ENCODE measurements at places on chromosomes 6 and 20.

DNA sequence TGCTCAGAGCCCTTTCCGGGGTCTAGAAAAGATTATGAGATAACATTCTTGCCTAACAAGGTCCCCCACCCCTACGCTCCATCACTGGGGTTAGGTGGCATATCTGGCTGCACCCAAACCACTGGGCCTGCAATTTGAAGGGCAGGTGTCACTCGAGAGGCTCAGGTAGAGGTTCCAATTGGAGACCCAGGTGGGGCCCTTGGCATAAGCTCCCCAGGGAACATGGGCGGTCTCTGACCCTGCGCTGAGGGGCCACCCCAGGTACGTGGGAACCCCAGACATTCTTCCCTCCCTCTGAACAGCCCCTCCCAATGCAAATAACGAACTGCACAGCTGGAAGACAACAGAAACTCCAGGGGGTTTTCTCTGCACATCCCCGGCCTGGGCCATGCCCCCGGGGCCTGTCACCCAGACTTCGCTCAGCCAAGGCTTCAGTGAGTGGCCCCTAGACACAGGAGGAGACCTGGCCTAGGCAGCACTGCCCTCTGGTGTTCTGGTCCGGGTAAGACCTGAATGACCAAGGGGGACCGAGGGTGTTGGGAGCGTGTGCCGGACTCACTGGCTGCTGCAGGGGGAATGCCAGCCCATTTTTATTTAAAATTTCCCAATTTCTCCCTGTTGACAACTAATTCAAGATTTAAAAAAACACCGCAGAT is 47.5 kb downstream of the DSTN start:
- DNase-seq = no peak

DNA sequence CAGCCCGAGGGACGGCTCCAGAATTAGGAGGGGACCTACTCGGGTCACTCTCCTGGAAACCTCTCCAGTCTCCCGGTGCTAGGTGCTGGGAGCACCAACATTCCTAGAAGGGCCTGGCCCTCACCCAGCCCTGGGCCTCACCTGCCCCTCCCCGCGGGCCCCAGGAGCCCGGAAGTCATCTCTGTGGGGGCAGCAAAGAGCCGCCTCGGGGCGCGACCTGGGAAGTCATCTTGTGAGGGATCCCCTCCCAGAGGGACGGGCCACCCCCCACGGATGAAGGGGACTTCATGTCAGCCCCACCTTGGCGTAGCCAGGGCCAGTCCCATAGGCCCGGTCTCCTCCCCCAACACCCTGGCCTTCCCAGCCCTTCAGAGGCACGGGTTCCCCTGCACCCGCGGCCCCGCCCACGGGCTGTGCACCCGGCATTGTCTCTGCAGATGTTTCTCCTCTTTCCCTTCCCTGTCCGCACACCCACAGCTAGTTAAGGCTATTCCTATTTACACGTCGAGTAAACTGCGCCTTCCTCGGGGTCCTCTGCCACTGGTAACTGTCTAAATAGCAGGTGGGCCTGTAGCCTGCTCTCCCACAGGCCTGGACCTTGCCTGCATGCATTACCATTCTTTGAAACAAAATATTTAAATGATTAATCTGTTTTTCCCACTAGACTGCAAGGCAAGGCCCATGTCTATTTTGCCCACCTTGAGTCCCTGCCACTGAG is 896 bp upstream of the RNASET2 start:
- no peak for DNase-seq

GRCh38 chr20:62480318-62480717 is 4.5 kb upstream of the GATA5 start:
- no peak for DNase-seq

GRCh38 chr6:122752459-122752858 is 27.1 kb upstream of the FABP7 start:
- DNase-seq = no peak

GRCh38 chr6:89346433-89346832 is 6.1 kb downstream of the UBE2J1 start:
- no peak for DNase-seq

DNA sequence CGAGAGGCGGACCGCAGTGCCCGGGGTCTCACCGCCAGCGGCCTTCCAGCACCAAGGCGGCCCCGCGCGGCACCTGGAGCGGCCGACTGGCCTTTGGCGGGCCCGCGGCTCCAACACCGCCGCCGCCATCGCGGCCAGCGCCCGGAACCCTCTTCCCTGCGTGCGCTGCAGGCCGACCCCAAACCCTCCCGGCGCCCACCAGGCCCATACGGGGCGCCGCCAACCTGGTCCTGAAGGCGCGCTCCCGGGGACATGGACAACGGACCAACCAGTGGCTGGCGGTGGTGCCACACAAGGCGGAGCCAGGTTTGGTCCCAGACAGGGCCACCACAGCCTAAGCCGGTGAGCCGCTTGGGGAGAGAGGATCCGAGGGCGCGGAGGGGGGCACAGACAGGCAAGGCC is 1514.8 kb upstream of the DEFB115 start:
- no peak for DNase-seq

DNA sequence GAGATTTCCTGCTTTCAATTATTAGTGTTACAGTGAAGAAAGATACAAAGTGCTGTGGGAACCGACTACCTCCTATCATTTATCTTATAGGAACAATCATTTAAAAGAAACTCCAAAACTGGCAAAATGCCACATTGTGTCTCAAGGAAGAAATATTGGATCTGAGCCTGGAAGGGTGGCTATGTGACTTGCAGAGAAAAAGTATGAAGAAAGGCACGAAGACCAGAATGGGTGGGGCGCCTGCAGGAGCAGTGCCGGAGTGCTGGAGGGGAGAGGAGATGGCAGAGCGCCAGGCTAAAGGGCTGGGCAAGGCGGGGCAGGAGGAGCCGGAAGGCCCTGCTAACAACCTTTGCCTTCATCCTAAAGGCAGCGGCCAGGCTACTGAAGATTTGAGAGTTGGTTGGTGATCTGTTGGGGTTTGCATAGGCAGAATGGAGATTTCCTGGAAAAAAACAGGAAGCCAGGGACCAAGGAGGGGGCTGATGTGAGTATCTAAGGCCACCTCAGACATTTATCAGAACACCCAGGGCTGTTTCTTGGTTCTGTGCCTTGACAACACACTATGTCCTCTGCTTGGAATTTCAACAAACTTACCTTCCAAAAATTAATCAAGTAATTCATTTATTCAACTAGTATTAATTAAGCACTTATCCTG is 125.6 kb downstream of the MAFB start:
- DNase-seq = no peak

Data from SIG-M5 (cell line).